Epithelial cell of proximal tubule (primary cell): ENCODE measurements at places on chromosomes 6 and 20. TPM values are rescaled to one million over a fixed set of nuclear protein-coding genes. Genes with fewer than 3 reads are reported as not detected.

DNA sequence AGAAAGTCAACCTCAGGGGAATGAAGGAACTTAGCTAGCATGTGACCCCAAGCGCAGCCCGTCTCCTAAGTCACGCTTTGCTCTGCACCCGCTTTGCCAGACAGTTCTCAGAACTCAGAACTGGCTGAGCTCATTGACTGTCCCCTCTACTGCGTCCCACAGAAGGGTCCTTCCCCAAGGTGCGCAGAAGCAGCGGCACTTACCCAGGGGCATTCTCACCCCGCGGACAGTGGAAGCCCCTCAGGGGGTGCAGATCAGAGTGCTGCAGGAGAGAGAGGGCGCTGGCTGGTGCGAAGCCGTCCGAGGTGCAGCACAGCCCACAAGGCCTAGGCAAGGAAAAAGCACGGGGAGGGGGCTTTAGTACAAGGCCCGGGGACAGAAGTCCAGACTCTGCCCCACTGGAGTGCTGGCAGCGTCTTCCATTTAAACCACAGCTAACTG lies 807 bp downstream of the SNHG17 start:
- no peak for DNase-seq

GRCh38 chr20:11813106-11813890 lies 104.4 kb upstream of the BTBD3 start:
- DNase-seq = no peak

DNA sequence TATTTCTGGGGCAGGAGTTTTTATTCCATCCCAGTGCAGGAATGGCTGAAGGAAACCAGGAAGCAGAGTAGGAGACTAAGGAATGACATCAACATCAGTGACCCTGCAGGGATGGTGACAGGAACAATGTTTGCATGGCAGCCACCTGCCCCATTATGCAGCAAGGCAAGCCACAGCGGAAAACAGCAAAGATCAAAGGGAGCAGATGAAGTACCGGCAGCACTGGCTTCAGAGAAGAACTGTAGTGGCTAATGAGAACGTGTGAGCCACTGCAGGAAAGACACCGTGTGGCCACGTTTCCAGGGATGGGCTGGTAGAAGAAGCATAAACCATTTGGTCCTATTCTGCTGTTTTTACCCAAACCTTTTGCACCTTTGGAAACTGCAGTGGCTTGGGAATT lies 52.9 kb upstream of the TAB2 start:
- DNase-seq = no peak

CSNK2A1 gene
- 84.8 and 112 TPM in 2 replicates for total RNA-seq

DNA sequence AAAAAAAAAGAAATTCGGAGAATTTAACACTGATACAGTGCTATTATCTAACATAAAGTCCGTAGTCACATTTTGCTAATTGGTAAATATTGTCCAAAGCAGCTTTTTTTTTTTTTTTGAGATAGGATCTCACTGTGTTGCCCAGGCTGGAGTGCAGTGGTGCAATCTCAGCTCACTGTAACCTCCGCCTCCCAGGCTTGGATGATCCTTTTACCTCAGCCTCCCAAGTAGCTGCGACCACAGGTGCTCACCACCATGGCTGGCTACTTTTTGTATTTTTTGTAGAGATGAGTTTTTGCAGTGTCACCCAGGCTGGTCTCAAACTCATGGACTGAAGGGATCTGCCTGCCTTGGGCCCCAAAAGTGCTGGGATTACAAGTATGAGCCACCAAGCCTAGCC lies 15.9 kb downstream of the MTO1 start:
- DNase-seq = no peak
